ENCODE measurements at places on chromosomes 1 and 21. TPM values are rescaled to one million over a fixed set of nuclear protein-coding genes. Genes with fewer than 3 reads are reported as not detected.

The LPAR3 gene
- 0.11 TPM for total RNA-seq

The SMG5 gene
- 61.5 TPM for total RNA-seq

The AMY2A gene
- 0.35 TPM for total RNA-seq

The FAM229A gene
- total RNA-seq, result 5.1 TPM

The ODF2L gene
- total RNA-seq, result 17.1 TPM

The SH3D21 gene
- 4.9 TPM for total RNA-seq

The TMEM9 gene
- total RNA-seq, result 17.2 TPM

The CFAP107 gene
- not detected for total RNA-seq

The UBL4B gene
- total RNA-seq, result not detected

The IL10RB gene
- 22.7 TPM for total RNA-seq
